ENCODE measurements at places on chromosomes 7 and 10.

GRCh38 chr10:71999360-72000072, 35.3 kb downstream of the CHST3 start:
- no peak for DNase-seq

DNA sequence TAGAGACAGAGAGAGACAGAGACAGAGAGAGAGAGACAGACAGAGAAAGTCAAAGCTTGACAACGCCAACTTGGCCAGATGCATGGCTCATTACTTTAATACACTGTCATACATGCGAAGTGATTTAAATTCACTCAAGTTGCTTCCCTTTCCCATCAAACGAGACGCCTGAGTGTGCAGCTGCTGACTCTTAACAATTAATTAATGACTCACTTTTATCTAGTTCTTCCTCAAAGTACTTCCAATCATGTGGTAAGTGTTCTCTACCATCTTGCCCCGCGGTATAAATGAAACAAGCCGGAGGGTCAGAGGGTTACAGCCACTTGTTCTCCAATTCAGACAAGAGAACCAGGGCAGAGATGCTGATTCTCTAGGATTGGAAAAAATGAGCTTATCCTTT, 90.8 kb downstream of the SFMBT2 start:
- DNase-seq = no peak

GRCh38 chr7:20085086-20085485, 132.1 kb downstream of the MACC1 start:
- DNase-seq = no peak

DNA sequence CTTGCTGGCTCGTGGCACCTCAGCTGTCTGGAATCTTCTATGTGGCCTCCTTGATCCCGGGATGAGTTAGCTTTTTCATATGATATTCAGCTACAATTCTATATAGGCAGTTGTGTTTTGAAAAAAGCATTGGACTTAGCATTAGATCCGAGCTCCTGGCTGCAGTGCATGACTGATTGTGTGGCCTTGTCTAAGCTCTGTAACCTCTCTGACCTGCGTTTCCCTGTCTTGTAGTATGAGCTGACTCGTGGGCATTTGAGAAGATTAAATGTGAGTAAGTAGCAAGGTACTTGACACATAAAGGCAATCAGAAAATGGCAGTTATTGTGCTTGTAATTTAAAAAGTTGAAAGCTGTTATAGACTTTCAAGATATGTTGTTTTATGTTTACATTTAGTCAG, 85.9 kb downstream of the CCNY start:
- no peak for DNase-seq

DNA sequence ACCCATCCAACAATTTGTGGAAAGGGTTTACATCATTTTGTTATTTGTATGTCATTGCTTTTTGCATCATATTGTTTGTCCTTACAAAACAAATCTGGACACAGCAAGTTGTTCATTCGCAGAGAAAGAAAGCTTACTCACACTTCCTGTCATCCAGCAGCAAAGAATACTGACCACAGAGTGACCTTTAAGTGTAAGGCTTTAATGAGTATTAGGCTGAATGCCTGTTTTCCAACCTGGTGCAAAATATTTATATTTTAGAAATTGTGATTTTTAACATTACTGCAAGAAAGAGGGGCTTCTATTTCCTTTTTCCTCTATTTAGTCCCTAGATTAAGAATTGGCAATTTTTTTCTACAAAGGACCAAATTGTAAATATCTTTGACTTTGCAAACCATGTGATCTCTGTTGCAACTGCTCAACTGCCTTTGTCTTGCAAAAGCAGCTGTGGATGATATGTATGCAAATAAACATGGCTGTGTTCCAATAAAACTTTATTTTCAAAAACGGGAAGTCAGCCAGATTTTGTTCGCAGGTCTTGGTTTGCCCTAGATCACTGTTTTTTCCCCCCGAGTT, 27.8 kb upstream of the ITGB1 start:
- DNase-seq = no peak

- DNase-seq = no peak
Measured at GRCh38 chr7:71705217-71705616, 573.3 kb downstream of the GALNT17 start.

- DNase-seq = no peak
Measured at GRCh38 chr10:44818701-44819127, 92.4 kb upstream of the TMEM72 start.

- no peak for DNase-seq
Measured at GRCh38 chr7:21690705-21691104, 147.9 kb downstream of the DNAH11 start.

- no peak for DNase-seq
Measured at GRCh38 chr7:92815412-92815811, 21.0 kb downstream of the CDK6 start.

DNA sequence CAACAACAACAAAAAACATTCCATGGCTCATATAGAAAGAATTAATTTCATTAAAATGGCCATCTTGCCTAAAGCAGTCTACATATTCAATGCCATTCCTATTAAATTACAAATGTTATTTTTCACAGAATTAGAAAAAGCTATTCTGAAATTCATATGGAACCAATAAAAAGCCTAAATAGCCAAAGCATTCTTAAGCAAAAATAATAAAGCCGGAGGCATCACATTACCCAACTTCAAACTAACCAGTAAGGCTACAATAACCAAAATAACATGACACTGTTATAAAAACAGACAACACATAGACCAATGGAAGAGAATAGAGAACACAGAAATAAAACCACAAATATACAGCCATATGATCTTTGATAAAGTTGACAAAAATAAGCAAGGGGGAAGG, 330.4 kb downstream of the KIF20B start:
- no peak for DNase-seq

DNA sequence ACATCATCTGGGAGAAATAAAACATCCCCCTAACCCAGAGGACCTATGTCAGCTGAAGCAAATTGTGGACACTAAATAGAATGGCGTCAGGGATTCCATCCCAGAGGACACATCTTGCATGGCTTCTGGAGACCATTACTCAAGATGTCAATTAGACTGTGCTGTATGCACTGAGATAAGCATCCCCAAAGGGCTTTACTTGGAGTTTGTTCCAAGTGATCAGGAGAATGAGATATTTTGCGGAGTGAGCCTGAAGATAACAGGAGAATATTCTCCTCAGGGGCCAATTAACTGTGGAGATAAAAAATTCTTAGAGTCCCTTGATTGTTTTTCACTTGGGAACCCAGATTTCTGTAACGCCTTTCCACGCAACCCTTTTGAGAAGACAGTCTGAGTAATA, 4.5 kb upstream of the OR2AE1 start:
- DNase-seq = no peak
